GDM1 (cell line): ENCODE measurements at places on chromosomes 7 and 10.

DNA sequence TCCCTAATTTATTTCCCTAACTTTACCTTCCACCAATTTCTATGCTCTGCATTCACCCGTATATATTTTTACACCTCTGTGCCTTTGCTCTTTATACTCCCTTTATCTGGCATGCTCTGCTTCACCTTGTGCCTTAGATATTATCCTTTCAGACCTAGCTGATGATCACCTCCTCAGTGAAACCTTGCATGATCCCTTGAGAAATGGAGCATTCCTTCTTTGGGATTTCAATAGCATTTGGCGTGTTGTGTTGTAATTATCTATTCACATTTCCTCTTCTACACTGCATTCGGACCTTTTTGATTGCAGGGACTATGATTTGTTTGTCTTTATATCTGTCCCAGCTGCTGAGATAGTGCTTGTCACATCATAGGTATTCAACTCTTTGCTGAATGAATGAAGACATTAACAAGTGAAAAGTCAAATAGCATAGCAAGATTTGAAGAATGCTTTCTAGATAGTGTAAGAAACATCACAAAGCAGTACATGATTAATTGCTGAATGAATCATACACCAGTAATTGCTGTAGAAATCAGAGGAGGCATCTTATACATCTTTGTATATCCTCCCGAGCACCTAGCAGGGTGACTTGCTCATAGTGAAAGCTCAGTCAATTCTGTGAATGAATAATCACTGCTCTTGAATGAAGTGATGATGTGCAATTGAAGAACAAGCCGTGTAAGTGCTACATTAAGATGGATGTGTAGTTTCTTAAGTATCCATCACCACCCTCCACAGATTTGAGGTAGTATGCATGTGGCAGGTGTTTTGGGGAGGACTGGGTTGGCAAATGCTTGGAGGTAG is 2.0 kb upstream of the TM9SF3 start:
- no peak for DNase-seq

- DNase-seq = no peak
These were observed 241.6 kb downstream of the CCDC7 start for GRCh38 chr10:32687546-32687945.

DNA sequence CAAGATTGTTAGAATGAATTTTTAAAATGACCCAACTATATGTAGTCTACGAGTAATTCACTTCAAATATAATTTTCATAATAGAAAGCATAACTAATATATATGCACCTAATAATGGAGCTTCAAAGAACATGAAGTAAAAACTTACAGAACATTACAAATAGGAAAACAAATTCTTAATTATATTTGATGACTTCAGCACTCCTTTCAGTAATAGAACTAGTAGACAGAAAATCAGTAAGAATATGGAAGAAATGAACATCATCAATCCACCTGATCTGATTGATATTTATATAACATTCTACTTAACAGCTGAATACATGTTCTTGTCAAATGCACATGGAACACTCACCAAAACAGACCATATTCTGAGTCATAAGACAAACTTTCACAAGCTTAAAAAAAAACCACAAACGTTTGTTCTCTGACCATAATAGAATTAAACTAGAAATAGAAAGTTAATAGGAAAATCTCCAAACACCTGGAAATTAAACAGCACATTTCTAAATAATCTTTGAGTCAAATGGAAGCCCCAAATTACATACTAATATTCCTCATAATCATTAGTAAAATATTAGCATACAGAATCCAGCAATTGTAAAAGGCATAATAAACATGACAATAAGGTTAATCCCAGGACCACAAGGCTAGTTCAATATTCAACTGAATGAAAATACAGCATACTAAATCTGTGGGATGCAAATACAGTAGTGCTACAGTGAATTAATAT is 48.0 kb downstream of the BRAF start:
- DNase-seq = no peak

GRCh38 chr10:110786172-110786571 is 85.6 kb upstream of the PDCD4 start:
- no peak for DNase-seq

DNA sequence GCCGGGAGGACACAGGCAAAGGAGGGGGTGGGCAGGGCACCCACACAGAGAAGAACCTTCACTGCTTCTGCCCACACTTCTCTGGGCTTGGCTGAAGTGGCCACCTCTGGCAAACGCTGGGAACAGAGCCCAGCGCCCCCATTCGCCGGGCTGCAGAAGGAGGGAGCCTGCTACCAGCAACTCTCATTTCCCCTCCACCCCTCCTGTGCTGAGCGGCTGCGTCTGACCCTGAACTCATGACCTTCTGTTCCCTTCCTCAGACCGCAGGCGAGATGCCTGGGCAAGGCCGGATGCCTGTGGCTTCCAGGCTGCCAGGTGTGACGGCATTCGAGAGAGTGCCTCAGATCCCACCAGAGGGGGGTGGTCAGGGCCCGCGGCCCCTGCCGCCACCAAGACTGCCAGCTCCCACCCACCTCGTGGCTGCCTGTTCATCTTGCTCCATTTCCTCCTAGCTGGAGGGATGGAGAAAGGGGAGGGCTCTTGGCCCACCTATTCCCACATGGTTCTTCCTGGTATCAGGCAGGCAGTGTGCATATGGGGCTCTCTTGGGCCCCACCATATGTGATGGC is 19.8 kb downstream of the DNAJB12 start:
- peak; percentile 92 for DNase-seq

DNA sequence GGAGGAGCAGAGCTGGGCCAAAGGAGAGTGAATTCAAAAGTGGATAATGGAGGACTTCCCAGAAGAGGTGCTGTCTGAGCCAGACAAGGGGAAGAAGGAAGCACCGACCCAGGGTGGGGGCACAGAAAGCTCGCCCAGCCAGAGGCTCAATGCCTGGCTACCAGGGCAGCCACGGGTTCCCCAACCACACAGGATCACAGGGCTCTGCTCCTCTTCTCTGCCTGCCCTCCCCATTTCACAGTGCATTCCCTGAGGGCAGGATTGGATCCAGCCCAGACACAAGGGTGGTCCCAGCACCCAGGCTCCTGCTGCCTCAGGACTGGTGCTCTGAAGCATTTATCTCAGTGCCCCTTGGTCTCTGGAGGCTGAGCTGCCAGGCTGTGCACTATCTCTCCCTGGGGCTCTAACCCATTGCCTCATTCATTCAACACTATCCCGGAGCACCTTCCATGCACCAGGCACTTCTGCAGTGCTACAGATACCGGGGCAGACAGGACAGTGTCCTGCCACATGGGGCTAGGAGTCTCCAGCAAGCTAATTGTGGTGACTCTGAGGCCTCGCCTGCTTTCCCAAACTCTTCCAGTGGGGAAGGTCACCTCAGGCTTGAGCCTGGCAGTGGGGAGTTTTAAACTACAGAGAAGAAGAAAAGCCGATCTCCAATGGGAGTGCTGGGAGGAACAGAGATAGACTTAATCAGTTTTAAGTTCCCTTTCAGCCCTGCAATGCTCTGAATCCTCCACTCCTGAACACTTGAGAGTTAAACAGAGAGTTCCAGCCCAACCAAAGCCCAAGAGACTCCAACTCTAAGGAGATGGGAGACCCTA is 201.8 kb upstream of the ZMIZ1 start:
- DNase-seq = no peak

- peak; percentile 33 for DNase-seq
These were observed 73.3 kb upstream of the SMNDC1 start for GRCh38 chr10:110378006-110378405.

GRCh38 chr10:89738551-89739209 is 37.3 kb downstream of the KIF20B start:
- peak; percentile 15 for DNase-seq

DNA sequence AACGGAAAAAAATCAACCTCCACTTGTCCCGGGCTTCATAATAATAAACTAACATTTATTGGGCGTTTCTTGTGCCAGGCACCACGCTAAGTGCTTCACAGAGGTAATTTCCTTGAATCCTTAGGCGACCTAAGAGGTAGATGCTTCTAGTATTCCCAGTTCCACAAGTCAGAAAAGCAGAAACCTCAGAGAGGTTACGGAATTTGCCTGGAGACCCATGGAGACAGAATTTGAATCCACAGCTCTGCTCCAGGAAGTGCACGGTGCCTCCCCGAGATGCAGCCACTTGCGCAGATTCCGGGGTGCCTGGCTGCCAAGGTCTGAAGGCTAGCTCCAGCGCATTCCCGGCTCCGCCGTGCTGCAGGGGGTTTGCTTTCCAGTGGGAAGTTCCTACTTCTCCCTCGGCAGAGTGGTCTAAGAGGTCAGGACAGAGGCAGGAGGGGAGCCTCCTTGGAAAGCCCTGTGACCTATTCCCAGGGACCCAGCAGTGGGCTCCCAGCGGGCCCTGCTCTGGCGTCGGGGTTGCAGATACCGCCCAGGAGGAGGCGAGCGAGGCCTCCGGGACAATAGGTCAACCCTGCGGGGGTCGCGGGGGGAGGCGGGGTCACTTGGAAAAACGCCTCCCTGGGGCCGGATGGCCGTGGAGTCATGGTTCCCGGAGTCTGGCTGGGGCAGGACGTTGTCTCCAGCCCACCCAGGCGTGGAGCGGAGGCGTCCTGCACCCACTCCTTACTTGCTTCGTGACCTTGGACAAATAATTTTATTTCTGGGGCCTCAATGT is 10.1 kb upstream of the NKX2-3 start:
- no peak for DNase-seq

- no peak for DNase-seq
These were observed 413.3 kb upstream of the DPP6 start for GRCh38 chr7:153638821-153639435.

DNA sequence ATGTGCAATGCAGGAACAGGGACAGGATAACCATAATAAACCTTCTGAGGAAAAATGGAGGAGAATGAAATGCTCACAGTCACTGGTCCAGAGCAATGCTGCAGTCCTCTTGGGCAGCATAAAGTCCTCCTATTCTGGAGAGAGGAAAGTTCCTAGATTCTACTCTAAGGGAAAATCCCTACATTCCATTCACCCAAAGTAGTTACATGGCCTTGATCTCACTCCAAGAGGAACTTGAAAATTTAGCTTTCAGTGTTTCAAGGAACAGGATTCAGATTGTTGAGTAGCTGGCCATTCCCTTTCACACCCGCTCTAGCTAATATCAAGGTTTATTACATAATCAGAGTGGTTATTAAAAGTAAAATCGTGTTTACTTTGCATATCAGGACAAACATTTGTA is 168.3 kb downstream of the CHRM2 start:
- DNase-seq = no peak

DNA sequence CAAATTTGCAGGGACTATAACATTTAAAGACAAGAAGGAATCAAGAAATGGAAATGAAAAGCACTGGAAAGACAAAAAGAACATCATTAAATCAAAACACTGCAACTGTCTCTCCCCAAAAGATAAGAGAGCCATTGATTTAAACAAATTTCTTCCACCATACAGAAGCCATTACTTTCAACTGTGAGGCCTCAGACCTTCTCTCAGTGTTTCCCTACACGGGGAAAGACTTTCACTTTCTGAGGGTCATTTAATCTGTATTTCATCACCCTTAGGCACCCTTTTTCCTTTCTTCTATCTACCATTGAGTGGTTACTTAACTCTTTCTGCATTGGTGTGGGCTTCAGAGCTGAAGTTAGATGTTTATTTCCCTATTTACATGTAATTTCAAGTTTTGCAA is 47.5 kb downstream of the CCDC172 start:
- DNase-seq = no peak

DNA sequence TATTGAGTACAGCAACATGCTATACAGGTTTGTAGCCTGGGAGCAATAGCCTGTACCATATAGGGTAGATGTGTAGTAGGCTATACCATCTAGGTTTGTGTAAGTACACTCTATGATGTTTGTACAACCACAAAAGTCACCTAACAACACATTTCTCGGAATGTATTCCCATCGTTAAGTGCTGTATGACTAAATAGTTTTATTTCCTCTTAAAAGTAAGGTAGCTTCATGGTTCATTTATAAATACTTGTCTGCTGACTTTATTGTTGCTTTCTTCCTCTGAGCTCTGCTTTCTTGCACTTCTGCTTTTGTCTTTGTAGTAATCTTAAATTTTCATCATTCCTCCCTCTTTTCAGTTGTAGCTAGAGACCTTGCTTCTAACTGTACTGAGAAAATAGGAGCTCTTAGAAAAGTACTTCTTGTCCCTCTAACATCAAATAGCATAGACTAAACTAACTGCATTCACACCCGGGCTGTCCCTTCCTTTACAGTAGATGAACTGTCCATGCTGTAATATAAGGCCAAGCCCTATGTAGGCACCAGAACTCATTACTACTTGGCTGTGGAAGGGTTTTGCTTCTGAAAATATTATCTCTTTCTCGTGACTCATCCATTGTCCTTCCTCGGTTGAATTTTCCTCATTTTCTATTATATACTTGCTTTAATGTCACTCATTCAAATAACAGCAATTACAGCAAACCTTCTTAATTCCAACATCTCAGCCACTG is 55.4 kb upstream of the FAM3C start:
- DNase-seq = no peak

- DNase-seq = peak; percentile 68
These were observed 2.2 kb upstream of the CUX1 start for GRCh38 chr7:101814991-101815825.

- no peak for DNase-seq
These were observed 45.6 kb upstream of the SCIN start for GRCh38 chr7:12524794-12525386.

GRCh38 chr7:122056977-122057376 is 87.1 kb downstream of the AASS start:
- no peak for DNase-seq

DNA sequence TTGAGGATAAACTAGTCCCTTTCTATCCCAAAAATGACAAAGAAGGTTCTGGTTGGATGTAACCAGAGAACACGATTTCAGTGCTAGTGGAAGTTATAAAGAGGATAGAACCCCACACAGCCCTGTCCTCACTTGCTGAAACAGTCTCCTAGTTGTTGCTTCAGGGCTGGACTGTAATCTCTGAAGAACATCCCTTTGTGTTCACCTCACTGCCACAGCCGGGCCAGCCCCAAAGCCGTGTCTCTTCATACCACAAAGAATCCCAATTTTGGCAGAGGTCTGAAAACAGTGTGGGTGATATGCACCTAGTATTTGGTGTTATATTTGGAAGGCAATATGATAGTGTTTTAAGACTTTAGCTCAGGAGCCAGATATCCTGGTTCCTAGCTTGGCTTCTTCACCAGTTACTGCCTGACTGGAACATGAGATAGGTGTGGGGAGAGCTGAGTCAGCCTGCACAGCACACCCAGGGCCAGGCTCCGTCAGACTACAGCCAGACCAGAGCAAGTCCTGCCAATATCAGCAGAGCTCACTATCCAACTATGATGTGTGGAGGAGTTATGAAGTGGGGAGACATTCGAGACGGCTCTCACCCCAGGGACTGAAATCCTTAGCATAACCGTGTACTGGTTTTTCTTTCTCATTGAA is 21.2 kb downstream of the CYP3A4 start:
- no peak for DNase-seq

DNA sequence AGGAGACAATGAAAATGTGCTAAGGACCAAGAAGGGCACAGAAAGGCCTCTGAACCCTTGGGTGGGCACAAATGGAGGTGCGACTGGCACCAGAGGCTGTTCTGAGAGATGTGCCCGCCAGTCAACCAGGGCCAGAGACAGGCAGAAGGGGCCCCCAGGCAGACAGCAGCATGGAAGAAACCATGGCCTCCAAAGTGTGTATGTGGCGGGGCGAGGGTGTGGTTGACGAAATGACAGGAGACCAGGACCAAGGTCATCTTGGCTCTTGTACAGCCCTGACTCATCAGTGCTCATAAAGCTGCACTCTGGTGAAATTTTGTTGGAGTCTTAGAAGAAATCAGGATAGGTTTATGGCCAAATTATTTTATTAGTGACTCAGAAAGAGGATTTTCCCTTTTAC is 4.0 kb upstream of the MRPS24 start:
- DNase-seq = no peak

GRCh38 chr7:134317434-134317833 is 704 bp upstream of the SLC35B4 start:
- DNase-seq = no peak

- DNase-seq = no peak
These were observed 98.9 kb downstream of the DYNC1I1 start for GRCh38 chr7:95871075-95871848.
